ENCODE measurements at places on chromosomes 5 and 9.
A peak's percentile ranks its signal among the peaks of the same experiment; 100 is the strongest.

DNA sequence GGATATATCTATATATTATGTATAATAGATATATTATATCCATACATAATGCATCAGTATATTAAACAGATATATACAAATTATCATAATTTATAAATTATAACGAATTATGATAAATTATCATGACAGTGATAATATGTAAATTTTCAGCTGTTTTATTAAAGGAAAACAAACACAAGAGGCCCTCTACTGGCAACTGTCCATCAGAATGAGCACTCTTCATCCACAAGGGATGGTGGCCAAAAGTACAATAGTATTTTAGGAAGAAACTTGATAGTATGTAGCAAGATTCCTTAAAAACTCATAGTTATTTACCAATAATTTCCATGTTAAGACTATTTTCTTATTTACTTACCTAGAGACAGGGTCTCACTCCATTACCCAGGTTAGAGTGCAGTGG lies 113.3 kb upstream of the LPAR1 start:
- DNase-seq: no peak

DNA sequence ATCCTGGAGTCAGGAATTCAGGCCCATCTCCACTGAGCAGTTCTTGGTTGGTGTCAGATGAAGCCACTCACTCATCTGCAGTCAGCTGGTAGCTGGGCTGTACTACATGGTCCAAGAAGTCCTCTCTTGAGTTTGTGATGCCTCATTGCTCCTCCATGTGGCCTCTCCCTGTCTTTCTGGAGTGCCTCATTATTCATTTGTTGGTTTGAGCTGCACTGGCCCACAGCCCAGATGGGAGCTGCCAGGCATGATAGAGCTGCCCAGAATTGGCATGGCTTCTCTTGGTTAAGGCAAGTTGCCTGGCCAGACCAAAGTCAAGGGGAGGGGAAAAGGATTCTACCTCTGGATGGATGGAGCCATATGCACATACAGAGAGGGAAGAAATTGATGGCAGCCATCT lies 8.0 kb downstream of the PTCD2 start:
- no peak for DNase-seq

DNA sequence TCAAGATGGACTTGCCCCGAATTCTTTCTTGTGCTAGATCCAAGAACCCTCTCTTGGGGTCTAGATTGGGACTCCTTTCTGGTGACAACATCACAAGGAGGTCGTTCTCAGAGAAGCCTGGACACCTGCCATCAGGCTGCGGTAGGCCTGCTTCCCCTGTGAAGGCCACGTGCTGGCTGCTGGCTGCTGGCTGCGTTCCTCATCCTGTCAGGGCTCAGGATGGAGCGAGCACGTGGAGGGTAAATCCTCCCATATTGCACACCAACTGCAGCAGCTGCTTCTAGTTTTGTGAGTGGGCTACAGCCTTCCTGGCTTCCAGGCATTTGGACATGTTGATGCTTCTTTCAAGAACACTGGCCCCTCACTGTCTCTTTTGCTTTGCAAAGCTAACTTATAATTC lies 95.6 kb downstream of the HSPA4 start:
- DNase-seq: peak; percentile 53

DNA sequence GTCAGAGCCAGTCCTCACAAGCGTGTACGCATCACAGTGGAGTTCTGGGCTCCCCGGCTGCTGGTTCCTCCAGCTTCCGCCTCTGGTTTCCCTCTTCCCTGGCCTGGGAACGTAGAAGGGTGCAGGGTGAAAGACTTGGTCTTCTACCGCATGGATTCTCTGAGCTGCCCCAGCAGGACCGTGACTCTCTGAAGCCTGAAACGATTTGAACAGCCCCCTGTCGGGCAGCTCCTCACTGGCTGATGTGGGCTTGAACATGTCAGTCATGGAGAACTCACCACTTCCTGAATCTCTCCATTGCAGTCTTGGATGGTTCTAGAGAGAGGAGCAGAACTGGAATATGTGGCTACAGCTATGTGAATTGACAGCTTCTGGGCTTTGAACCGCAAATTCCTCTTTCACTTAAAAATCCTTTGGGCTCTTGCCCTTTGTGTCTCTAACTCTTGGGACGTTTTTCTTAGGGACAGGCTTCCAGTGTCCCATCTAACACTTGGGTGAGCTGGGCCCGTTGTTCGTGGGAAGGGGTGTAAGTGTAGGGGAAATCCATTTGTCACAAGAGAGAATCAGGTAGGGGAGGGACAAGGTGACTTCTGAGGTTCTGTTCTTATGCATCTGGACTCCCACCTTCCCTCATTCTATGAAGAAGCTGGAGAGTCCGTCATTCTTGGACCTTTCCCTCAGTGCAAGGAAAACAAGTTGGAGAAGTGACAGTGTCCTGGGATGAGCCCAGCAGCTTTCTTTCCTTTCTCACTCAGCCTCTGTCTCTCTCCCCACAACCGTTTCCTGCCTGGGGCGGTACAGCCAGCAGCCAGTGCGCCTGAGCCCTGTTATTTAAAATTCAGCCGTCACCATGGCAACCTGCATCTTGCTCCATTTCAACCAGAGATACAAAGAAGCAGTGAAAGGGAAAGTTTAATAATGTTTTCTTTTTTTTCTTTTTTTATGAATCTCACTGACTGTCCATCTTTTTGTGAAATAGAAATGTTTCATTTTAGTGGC lies 84.7 kb downstream of the PTTG1 start:
- peak; percentile 23 for DNase-seq

- DNase-seq: no peak
Measured at GRCh38 chr5:180287868-180288267, 4.0 kb downstream of the MAPK9 start.

DNA sequence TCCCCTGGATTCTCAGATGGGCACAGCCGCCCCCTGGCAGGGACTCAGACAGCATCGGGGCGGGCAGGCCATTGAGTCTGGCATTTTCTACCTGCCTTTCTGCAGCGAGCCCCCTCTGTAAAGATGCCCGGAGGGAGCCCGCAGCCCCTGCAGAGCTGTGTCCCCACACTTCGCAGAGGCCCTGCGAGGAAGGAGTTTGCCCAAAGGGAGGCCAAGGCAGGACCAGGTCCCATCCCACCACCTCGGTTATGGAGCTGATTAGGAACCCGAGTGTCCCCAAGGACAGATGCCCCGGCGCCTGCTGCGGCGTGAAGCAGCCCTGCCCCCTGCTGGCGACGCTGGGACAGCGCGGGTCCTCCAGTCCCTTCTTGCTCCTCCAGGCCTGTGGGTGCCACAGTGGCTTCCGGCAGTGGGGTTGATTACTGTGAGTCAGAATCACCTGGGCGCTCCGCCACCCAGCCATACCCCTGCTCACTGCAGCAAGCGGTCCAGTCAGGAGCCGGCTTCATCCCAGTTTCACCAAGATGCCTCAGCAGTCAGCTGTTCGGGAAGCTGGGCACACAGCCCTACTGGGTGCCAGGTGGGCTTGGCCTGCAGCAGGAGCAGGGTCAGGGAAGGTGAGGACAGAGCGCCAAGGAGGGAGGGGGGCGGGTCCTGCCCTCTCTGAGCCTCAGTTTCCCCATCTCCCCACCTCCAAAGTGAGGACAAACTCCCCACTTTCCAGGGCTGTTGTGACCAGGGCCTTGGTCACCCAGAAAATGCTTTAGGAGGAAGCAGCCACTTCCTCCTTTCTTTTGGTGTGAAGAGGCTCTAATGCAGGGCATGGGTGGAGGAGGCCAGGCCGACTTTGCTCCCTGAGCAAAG lies 117.2 kb downstream of the RXRA start:
- peak; percentile 95 for DNase-seq

- peak; percentile 65 for DNase-seq
Measured at GRCh38 chr5:118791926-118792734, 196.2 kb downstream of the DTWD2 start.

- DNase-seq: no peak
Measured at GRCh38 chr9:13552606-13553215, 273.2 kb upstream of the MPDZ start.

- DNase-seq: no peak
Measured at GRCh38 chr5:109566361-109566760, 123.4 kb upstream of the MAN2A1 start.

DNA sequence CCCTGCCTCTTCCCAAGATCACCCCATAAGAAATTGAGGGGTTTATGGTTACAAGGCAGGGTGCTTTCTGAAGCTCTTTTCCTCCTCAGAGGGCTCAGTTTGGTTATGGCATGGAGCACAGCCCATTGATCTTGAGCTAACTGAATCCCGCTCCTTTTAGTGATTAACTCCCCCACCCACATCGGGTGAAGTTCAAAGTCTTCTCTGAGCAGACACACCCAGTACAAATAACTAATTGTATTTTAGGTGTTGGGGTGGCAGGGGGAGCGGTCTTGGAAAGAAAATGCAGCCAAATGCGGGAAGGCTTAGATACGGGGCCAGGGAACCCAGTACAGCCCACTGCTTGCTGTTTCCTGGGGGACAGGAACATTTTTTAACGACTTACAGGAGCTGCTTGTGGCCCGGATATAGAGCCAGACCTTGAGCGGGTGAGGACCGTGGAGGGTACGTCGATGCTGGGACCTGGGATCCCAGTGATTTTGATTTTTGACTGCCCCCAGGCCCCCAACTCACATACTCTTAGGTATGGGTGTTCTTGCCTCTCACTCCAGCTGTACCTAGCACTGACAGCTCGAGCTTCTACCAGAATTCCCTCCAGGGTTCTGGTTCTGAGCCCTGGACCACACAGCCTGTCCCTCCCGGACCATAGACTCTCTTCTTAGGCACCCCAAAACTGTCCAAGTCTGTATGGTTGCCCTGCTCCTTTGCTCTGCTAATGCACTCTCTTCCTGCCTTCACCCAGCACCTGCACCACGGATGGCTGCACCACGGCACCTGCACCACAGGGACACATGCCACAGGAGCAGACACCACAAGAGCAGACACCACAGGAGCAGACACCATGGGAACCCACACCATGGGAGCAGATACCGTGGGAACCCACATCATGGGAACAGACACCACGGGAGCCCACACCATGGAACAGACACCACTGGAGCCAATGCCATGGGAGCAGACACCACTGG lies 18.3 kb upstream of the RXRA start:
- DNase-seq: no peak

DNA sequence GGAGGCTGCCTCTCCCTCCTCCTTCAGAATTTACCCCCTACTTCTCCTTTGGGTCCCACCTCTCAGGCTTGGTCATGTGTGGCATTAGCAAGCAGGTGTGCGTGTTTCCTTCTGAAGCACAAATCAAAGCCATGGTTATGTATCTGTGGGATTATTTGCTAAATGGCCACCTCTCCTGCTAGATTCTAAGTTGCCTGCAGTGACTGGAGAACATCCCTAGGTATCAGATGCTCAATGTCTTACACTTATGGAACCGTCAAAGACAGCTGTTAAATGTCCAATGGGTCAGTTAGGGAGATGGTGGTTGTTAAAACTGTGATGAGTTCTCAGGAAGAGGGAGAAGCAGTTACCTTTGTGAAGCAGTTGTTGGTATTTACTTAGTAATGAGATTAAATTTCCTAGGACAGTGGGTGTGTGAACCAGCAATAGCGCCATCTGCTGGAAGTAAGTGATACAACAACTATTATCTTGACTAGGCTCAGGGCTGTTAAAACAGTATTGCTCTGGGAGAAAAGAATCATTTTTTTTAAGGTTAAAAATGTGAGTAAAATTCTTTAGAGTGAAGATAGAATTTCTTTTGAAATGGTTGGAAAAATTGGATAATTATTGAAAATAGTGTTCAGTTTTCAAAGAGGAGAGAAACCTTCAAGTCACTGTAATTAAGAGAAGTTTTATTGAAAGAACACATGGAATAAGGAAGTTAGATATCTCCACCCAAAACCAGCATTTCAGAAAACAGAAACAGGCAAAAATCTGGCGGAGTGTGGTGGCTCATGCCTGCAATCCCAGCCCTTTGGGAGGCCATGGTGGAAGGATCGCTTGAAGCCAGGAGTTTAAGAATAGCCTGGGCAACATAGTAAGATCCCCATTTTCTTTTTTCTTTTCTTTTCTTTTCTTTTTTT lies 71.3 kb downstream of the TMC1 start:
- DNase-seq: peak; percentile 46

DNA sequence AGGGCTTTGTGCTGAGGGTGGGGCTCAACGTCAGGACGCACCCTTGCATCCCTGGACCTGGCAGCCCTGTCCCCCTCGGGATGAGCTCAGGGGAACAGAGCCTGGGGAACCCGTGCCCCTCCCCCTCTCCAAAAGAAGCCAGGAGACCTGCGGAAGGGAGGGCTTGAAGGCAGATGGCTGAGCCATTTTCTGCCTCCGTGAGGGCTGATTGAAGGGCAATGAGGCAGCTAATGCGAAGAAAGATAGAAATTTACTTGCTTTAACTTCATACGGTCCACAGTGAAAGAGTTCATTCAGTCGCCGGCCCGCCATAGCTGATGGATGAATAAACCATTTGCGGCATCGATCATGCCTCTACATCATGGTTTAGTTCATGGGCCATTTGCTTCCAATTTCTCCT lies 28.8 kb downstream of the ASS1 start:
- no peak for DNase-seq

GRCh38 chr5:155299386-155300005 lies 285.9 kb downstream of the KIF4B start:
- DNase-seq: no peak

DNA sequence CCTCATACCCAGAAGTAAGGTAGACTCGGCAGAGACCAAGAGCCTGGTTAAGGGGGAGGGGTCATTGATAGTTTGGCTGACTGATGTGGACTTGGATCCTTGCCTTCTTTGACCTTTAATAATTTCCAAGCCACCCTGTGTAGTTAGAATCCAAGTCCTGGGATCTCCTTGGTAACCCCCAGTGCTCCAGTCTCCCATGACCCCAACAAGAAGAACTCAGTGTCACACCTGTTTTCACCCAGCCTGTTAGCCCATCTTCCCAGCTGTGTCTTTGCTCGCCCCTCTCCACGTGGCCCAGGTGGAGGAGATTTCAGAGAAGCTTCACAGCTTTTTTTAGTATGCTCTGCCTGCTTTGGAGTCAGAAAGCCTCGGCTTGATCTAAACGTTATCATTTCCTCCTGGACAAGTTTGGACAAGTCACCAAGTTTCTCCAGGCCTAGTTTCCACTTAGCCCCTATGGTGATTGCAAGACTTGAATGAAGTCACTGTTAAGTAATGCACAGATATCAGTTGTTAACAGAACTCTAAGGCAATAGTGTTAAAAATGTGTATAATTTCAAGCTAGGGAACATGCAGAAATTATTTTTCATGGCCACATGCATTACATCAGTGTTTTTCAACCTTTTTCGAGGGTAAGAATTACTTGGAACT lies 170.0 kb downstream of the TMEM38B start:
- DNase-seq: no peak

DNA sequence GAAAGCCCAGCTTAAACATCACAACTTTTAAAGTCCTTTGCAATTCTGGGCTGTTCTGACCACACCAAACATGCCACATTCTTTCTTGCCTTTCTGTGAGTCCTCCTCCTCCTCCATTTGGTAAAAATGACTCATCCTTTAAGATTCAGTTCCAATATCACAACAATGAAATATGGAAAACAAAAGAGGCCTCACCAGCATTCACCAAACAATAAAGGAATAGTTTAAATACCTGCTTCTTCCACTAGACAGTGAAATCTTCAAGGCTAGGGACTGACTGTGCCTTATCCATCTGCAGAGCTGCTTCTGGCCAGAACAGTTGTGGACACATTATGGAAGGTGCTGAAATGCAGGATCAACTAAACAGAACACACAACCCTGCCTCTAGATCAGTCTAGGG lies 36.0 kb downstream of the NR6A1 start:
- no peak for DNase-seq
